Activated CD8-positive, alpha-beta T cell treated with anti-CD3 and anti-CD28 coated beads for 36 hours (primary cell): ENCODE measurements at places on chromosomes 7 and 10.

DNA sequence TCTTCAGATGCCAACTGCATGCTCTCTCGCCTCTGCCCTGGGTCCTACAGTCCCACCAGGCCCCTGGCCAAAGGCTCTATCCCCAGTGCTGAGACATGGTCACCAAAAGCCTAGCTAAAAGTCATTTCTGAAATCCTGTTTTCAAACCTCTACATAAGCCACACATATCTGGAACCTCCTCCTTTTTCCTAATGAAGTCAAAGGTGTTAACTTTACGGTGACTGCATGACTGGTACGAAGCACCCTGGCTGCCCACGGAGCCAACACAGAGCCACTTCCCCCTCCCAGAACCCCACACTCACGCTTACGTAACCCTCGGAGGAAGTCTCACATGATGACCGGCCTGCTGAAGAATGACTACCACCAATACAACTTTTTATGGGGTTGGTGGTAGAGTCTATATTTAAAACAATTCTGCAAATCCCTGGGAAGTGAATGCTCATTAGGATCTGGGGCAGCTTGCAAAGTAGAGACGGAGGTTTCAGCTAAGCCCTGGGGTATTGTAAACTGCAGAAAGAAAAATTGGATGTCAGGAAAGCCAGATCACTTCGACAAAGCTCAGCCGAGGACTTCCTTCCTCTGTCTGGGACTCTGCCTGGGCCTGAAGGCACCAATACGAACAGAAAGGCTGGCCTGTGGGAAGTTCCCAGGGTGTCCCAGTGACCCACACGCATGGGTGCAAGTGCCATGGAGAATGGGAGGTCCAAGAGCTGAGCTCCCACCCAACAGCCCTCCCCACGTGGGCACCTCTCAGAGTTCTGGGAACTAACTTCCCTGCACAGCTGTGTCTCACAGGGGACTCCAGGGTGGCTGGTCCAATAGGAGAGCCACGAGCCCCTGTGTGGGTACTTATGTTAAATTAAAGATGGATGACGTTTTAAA is 50.7 kb downstream of the PDGFA start:
- peak; percentile 47 for DNase-seq

GRCh38 chr10:133253361-133253955 is 15.8 kb downstream of the VENTX start:
- no peak for DNase-seq

GRCh38 chr10:13628661-13629060 is 41.9 kb downstream of the PRPF18 start:
- DNase-seq: no peak

DNA sequence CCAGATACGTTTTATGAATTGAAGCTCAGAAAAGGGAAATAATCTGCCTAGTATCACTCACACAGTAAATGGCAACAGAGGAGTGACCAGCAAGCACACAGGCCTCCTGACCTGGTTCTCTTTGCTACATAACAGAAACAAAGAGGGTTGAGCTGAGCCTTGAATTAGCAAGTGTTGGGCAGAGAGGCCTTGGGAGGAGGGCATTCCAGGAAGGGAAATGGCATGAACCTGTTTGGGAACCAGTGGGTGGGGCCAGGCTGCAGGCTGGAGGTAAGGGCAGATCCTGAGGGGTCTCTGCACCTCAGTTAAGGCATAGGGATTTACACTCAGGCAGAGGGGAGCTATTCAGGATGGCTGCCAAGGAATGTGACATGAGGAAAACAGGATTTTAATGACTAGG is 24.8 kb upstream of the CYCS start:
- DNase-seq: no peak

- DNase-seq: no peak
Measured at GRCh38 chr7:1598961-1599639, 29.3 kb upstream of the PSMG3 start.

GRCh38 chr7:78792006-78792405 is 661.5 kb downstream of the MAGI2 start:
- DNase-seq: no peak

GRCh38 chr10:3778692-3779157 is 6.3 kb downstream of the KLF6 start:
- no peak for DNase-seq

- DNase-seq: no peak
Measured at GRCh38 chr7:156722043-156722826, 81.7 kb downstream of the RNF32 start.

GRCh38 chr7:117993377-117994003 is 120.2 kb upstream of the CTTNBP2 start:
- DNase-seq: peak; percentile 27

DNA sequence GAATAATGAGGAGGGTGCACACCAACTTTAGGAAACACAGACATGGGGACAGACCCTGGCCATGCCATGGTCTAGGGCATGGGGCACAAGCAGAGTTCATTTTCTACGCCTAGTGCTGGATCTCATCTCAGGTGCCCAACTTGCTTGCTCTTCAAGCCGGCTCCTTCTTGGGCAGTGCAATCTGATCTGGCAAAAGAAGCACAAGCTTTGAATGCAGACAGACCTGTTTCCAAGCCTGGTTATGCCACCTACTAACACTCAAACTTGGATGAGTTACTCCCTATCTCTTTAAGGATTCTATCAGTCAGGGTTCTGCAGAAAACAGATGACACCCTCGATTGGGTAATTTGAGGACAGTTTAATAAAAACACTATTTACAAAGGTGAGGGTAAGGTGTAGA is 34.9 kb upstream of the WAPL start:
- no peak for DNase-seq

DNA sequence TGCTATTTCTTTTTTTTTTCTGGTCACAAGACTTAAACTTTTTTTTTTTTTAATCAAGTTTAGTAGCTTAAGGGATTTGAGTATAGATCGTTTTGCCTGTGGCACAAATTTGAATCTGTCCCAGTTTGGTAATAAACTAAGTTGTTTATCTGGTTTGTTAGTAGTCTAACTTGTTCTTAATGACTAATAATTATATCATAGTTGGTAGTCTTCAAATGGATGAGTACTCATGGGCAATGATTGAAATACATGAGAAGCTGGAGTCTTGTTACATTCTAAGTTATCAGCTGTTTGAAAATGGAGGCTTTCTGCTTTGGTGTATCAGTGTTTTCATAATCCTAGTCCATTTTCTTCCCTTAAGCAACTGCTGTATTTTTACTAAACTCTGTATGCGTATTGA is 12.3 kb downstream of the BTAF1 start:
- no peak for DNase-seq
